SK-N-DZ (cell line): ENCODE measurements at places on chromosomes 5 and 9.
A peak's percentile ranks its signal among the peaks of the same experiment; 100 is the strongest.

GRCh38 chr9:77433675-77434445 is 214.3 kb downstream of the GNA14 start:
- DNase-seq = peak; percentile 80

DNA sequence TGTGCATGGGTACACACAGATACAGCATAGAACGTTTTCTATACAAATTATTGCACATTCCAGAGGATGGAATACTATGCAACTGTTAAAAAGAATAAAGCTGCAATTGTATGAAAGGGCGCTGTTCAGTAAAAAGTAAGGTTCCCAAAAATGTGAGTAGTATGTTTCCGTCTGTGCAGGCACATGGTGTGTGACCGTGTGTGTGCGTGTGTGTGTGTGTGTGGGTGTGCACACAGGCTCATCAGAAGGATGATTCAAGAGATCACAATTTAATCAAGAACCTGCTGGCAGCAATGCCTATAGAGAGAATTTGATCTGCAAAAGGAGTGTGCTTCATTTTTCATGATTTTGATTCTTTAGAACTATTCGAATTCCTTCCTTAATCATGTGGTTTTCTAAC is 76.3 kb downstream of the SEMA4D start:
- no peak for DNase-seq

GRCh38 chr5:68027519-68027918 is 188.0 kb upstream of the PIK3R1 start:
- no peak for DNase-seq

- no peak for DNase-seq
Measured at GRCh38 chr9:34624475-34625185, 4.2 kb downstream of the ARID3C start.

- DNase-seq = peak; percentile 25
Measured at GRCh38 chr5:6583049-6583880, 49.6 kb downstream of the NSUN2 start.

DNA sequence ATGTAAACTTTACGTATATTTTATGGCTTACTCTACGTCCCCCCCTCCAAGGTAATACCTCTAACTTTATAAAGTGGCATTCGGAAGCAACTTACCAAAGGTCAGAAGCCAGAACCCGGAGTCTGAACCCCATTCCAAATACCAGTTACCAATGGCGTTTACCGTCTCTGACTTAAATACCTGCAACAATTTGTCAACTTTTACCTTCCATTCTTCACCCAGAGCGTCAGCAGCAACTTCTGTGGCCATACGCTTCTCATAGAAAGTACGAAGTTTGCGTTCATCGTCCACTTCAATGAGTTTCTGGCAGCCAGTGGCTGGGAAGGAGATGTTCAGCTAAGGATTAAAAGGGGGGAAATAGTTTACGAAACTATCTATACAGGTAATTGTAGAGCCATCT is 753 bp downstream of the RPS6 start:
- DNase-seq = no peak

DNA sequence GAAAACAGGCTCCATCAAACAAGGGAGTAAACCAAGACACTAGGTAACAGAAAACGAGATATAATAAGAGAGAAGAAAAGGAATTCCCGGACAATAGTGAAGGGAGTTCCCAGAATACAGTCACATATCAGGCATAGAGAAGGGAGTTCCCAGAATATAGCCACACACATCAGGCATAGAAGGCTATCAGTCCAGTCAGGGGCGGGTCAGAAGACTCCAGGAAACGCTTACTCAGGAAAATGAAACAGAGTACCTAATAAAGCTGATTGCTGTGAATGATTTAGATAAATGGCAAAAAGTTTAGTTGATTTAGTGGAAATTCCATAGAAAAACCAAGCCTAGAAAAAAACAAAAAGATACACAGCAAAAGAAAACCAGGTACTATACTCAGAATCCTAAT is 4.9 kb downstream of the TOMM5 start:
- DNase-seq = no peak

- no peak for DNase-seq
Measured at GRCh38 chr9:133729617-133730281, 8.4 kb downstream of the SARDH start.

GRCh38 chr9:114275246-114276004 is 47.5 kb upstream of the ORM1 start:
- DNase-seq = no peak

DNA sequence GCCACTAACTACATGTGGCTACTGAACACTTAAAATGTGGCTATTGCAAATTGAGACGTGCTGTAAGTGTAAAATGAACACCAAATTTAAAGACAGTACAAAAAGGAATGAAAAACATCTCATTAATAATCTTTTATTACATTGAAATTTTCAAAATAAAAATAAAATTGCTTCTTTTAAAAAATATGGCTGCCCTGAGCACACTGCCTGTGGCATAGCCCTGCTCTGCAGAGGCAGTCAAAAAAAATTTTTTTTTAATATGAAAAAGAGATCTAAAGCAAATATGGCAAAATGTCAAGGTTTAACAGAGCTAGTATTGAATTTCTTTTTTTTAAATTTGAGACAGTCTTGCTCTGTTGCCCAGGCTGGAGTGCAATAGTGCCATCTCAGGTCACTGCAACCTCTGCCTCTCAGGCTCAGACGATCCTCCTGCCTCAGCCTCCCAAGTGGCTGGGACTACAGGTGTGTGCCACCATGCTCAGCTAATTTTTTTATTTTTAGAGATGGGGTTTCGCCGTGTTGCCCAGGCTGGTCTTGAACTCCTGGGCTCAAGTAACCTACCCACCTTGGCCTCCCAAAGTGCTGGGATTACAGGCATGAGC is 25.6 kb downstream of the CARNMT1 start:
- DNase-seq = no peak

DNA sequence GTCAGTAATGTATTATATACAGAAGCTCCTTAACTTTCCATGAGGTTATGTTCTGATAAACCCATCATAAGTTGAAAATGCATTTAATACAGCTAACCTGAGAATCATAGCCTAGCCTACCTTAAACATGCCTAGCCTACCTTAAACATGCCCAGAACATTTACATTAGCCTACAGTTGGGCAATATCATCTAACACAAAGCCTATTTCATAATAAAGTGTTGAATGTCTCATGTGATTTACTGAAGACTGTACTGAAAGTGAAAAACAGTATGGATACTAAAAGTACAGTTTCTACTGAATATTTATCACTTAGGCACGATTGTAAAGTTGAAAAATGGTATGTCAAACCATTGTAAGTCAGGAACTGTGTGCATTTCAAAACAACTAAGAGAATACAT is 1.6 kb downstream of the GM2A start:
- DNase-seq = no peak

DNA sequence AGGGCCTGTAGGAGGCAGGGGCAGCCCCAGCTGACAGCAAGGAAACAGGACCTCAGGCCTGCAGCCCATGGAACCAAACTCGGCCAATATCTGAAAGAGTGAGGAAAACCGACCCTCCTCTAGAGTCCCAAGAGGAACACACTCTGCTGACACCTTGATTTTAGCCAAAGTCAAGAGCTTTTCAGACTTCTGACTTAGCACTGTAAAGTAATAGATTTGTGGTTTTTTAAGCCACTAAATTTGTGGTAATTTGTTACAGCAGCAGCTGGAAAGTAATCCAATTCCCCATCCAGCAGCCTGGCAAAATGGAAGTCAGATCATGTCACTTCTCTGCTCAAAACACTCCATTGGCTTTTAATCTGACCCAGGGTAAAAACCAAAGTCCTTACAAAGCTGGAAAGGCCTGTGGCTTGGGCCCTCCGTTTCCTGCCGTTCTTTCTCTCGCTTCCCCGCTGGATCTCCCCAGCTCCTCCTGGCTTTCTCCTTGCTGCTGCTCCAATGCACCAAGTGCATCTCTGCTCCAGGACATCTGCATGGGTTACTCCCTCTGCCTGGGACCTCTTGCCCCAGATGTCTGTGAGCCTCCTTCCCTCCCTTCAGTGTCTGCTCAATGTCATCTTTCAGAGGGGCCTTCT is 79.0 kb downstream of the C5orf15 start:
- peak; percentile 55 for DNase-seq

- peak; percentile 94 for DNase-seq
Measured at GRCh38 chr9:107176436-107177151, 106.5 kb upstream of the RAD23B start.

DNA sequence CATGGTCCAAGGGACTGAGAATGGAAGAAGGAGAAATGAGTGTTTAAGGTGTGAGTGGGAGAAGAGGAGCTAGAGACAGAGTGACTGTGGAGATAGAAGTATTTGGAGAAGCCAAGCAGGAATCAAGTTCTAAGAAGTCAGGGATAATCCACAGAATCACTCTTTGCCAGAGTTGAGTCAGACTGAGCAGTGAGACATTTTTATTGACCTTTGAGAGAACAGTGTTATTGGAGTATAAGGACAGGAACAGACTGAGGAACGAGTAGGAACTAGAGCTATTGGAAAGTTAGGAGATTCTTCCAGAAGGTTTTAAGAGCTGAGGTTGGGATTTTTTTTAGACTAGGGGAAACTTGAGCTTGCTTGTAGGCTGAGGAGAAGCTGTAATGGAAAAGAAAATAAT is 37.2 kb downstream of the RCL1 start:
- DNase-seq = no peak

DNA sequence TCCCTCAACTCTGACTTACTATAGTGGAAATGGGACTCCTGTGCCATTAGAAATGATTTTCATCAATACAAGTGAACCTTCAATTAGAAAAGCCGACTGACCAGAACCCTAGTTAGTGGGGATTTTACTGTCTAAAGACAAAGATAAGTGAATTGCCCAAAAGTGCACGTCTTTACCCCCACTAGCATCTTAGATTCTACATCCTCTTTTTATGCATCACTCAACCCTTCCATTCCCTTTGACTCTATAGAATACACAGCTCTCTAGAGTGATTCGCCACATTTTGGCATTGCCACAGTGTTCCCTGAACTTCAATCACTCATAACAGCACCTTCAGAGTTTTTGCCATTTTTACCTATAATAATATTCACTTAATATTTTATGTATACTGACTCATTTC is 226.6 kb downstream of the EBF1 start:
- no peak for DNase-seq

DNA sequence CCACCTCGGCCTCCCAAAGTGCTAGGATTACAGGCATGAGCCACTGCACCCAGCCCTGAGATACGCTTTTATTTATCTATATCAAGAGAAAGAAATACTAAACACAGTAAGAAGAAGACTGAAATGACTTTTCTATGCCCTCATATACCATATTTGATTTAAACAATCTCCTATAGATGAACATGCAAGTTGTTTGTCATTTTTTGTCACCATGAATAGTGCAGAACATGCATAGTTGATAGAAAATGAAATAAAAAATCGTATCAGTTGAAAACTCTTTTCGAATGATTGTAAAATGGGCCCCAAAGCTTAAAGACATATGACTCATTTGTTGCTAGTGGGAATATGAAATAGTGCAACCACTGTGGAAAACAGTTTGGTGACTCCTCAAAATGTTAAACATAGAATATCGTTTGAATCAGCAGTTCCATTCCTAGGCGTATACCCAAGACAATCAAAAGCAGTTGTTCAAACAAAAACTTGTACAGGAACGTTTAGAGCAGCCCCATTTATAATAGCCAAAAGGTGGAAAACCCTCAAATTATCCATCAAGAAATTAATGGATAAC is 61.4 kb upstream of the ANKH start:
- no peak for DNase-seq

- peak; percentile 71 for DNase-seq
Measured at GRCh38 chr9:135992486-135993408, 31.6 kb upstream of the UBAC1 start.

GRCh38 chr9:108057421-108058134 is 568.0 kb upstream of the KLF4 start:
- DNase-seq = no peak

- no peak for DNase-seq
Measured at GRCh38 chr5:43168175-43168574, 23.9 kb upstream of the NIM1K start.

- DNase-seq = no peak
Measured at GRCh38 chr5:142572006-142572405, 113.9 kb downstream of the FGF1 start.

DNA sequence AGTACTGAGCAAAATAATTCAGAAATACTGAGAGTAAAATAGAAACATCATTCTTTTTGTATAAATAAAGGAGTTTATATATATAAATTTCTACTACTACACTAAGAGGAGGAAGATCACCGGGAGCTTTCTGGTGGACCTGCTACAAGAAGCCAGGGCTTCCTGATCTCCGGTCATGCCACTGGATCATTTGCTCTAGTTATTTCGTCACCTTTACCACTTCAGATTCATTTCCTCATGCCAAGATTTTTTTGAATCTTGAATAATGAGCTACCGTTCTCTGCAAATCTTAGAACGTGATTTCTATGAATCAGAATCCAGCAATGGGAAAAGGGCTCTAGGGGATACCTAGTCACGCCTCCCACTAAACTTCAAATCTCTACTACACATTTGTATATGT is 51.9 kb upstream of the TBC1D9B start:
- DNase-seq = no peak

DNA sequence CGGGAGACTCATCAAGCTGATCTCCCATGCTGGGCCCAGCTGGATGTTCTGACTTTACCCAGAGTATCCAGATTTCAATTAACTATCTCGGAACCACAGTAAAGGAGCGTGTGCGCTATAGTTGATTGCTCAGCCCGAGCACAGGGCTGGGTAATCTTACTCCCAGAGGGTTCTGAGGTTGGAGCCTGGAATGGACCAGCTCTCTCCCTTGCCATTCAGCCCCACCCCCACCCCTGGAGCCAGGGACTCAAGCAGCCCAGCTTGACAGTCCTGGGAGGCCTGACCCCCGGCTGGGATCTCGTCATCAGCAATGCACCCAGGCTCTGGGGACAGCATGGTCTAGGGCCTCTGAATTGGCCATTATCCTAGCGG is 23.7 kb upstream of the PTGES start:
- DNase-seq = no peak

DNA sequence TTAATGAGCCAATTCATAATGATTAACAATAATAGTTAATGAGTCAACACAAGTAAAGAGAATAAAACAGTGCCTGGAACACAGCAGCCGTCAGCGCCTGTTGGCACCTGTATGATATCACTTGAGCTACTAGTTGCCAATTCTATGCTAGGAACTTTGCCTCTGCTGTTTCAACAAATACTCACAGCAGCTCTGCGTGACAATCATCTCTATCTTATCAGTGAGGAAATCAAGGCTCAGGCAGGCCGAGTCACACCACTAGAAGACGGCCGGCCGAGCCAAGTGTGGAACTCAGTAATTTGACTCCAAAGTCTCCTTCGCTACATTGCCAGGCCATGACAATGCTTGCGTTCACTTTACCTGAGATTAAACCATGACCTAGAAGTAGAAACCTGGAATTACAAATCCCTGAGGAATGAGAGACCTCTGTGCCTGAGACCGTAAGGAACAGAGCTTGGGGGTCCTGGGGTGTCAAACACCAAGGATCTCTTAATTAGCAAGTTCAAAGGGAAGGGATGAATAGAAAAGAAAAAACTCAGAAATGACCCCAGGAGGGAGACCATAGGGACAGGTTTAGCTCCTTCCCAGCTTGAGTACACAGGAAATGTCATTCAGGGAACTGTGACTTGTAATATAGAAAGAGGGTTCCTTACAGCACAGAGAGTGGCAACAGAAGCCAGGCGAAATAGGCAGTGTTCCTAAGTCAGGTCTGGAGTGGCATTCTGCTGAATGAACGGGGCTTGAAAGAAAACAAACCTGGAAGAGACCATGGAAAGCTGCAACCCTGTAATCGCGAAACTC is 109.1 kb downstream of the SUSD1 start:
- no peak for DNase-seq

- no peak for DNase-seq
Measured at GRCh38 chr5:4384649-4385048, 755.5 kb upstream of the ADAMTS16 start.

GRCh38 chr5:160285316-160285715 is 27.0 kb downstream of the CCNJL start:
- DNase-seq = no peak
